ENCODE measurements at places on chromosomes 12 and 14.

GRCh38 chr14:76917158-76917596 is 91.0 kb downstream of the LRRC74A start:
- DNase-seq: peak; percentile 75

DNA sequence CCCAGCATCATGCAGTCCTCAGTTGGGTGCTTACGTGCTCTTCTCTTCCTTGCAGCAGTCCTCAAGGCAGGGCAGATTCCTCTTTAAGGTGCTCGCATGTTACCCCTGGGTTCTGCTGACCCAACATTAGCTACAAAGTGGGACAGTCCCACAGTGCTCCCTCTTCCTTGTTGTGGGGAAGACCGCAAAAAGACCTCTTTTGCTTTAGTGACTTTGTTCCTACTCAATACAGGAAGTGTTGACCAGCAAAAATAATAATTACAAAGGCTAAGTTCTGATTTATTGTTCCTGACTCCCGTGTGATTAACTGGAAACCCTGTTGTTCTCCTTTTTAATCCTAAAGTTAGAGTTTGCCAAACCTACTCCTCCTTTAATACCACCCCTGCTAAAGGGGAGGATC is 13.7 kb downstream of the PIGH start:
- no peak for DNase-seq

DNA sequence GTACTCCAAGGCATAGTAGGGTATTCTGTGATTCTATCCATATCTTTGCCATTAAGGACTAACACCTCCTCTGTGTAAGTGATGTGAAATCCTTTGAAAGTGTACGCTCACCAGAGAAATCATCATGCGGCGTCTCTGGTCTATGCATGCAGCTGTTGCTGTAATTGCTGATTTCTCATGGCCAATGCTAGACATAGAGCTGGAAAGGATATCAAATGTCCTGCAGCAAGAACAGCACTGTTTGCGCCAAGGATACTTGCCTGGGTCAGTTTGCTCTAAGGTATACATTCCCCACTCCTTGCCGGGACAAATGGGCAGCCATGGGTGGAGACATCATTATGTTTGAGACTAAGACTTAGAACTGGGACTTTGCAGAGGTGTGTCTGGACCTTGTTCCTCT is 896.4 kb downstream of the BCL11B start:
- DNase-seq: no peak

DNA sequence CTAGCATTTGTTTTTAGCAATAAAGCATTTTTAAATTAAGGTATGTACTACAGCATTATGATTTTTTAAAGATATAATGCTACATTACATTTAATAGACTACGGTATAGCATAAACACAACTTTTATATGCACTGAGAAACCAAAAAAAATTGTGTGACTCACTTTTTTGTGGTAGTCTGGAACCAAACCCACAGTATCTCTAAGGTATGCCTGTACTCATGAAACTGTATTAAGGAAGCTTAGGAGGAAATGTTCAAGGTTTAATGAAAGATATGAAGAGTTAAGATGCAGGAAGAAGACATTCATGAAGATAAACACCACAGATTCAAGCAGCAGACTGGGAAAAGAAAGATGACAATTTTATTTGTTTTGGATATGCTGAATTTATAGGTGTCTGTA is 51.7 kb downstream of the PPP1R12A start:
- DNase-seq: no peak

GRCh38 chr12:92183575-92183974 is 37.9 kb upstream of the BTG1 start:
- no peak for DNase-seq

DNA sequence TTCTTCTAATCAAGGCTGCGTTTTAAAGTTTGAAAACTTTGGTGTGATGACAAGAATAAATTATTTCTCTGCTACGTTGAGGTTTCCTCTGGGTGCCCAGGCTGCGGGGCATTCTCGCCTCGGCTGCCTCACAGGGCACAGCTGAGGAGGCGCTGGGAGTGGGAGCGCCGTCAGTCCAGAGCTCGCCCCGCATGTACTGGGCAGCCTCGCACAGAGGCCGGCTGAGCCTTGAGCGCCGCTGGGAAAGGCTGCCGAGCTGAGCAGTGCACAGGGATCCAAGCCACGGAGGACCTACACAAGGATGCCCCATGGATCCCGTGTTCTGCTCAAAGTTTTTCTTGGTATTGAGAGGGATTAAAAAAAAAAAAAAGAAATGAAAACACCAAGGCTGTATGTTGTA is 11.6 kb downstream of the RFX4 start:
- DNase-seq: peak; percentile 7

GRCh38 chr14:104537613-104537988 is 42.0 kb upstream of the C14orf180 start:
- DNase-seq: no peak

GRCh38 chr12:6288235-6288634 is 22.2 kb upstream of the PLEKHG6 start:
- no peak for DNase-seq

DNA sequence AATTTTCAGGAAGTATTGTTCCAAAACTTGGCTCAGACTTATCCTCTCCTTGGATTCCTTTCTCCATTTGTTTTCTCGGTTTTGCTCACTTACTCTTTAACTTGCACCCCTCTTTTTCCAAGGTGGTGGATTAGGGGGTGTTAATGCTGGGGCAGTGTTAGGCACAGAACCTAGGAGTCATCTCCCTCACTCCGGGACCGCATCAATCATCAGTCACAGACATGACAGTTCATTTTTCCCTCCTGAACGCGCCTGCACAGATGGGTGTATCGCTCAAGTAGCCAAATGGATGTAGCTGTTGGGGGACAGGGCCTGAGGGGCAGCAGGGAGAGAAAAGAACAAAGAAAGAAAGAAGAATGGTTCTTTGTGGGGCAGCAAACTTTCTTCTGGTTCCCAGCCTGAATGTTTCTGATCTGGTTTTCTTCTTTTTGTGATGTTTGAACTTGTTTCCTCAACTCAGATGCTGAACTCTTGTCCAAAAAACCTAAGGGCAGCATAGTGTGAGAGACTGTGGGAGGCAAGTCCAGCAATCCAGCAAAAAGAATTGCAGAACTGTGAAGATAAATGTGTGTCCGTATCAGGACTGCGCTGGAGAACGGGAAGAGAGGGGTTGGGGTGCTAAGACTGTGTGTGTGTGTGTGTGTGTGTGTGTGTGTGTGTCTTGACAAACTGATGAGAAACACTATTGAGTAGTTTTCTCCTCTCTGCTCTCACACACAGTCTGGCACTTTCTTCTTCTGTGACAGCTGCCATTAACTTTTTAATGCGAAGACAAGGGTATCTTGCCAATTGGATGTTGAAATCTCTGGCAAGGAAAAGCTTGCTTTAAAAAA is 131.1 kb downstream of the FBXL14 start:
- no peak for DNase-seq

GRCh38 chr14:50974118-50974517 is 29.8 kb upstream of the PYGL start:
- DNase-seq: peak; percentile 82

DNA sequence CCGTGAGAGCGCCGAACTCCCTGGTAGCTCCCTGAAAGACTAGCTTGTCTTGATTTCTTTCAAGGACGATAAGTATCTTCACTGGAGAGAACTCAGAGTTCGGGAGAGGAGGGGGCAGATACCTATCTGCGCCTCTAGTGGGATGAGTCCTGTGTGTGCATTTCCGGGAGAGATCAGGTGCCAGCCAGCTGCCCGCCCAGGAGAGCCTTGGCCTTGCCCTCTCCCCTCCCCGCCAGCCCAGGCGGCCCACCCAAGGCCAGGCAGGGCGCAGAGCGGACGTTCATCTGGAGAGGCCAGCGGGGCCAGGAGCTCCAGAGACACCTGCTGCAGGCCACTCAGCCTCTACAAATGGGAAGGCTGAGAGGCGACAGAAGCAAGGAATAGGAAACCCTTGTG is 1.0 kb downstream of the CD9 start:
- DNase-seq: peak; percentile 86

- peak; percentile 20 for DNase-seq
These were observed at the start of gene HPD for GRCh38 chr12:121858662-121859572. Gene HPD (minus strand): TSS chr12:121858859. CDS start chr12:121858823, 36 bp downstream.
